ENCODE measurements at places on chromosomes 13 and 19. TPM values are rescaled to one million over a fixed set of nuclear protein-coding genes. Genes with fewer than 3 reads are reported as not detected.
A peak's percentile ranks its signal among the peaks of the same experiment; 100 is the strongest.

The ETV2 gene
- total RNA-seq, result not detected

The EPSTI1 gene
- 1.3 TPM for total RNA-seq

The C19orf81 gene
- total RNA-seq, result 5.7 TPM

The PEAK3 gene
- total RNA-seq, result not detected

The NACC1 gene
- 266 TPM for total RNA-seq

The NKPD1 gene
- 1.1 TPM for total RNA-seq

DNA sequence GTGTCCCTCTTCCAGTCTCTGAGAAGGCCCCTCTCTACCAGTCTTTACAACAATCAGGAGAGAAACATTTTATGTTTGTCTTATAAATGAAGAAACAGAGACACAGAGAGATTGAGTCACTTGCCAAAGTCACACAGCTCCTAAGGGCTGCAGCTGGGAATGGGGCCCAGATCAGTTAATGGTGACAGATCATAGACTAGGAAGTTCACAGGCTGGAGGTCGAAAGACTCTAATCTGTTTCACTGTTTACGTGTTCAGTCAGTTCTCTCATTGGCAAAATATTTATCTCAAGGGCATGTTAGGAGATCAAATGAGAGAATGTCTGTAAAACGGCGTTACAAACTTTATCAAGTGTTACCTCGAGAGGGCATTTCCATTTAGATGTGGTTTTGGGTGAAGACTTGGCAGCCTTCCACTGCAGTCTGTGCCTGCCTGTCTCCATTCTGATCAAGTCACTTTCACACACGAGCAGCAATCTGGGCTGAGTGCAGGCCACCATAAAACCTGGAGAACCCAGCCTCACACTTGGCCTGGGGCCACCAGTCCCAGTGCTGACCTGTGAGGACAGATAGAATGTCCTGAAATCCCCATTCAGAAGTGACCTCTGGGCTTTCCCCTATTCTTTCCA lies 65.1 kb downstream of the SIAH3 start:
- DNase-seq, result no peak
- no peaks in the 10 kb centered on the region for H3K4me1 ChIP-seq
- no peaks in the 10 kb centered on the region for H3K36me3 ChIP-seq
- H3K27ac ChIP-seq, result no peak overlapping the region
- H3K4me3 ChIP-seq, result no peak overlapping the region

DNA sequence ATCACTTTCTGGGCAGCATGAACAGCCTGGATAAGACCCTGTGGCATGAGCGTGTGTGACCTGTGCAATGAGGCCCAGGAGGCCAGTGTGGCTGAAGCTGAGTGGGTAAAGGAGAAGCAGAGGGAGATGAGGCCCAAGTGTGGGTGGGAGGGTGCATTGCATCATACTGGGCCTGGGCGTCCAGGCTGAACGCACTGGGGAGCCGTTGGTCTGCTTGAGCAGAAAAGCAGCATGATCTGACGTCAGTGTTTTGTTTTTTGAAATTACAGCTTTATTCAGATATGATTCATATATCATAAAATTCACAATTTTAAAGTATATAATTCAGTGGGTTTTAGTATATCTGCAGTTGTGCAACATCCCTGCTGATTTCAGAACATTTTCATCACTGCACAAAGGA lies 409.7 kb downstream of the HS6ST3 start:
- no peaks in the 10 kb centered on the region for H3K4me1 ChIP-seq
- H3K27ac ChIP-seq, result no peak overlapping the region
- H3K27me3 ChIP-seq, result no peaks in the 10 kb centered on the region
- no peaks in the 10 kb centered on the region for H3K36me3 ChIP-seq
- no peak overlapping the region for H3K4me3 ChIP-seq

DNA sequence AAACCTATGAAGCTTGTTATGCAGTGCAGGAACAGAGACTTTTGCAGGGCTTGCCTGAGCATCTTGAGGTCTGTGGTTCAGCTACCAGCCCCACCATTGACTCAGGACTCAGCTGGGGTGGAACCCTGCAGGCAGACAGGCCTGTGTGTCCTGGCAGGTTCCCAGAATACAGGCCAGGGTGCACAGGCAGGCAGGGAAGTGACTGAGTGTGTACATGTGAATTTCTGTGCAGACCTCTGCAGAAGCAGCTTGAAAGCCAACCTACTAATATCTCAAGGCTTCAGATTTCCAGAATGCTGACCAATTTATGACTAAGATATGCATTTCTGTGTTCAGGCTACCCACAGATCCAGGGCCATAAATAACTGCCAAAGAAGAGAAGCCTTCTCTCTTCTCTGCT lies 254.4 kb downstream of the DLEU7 start:
- H3K4me1 ChIP-seq, result peaks cover 27% of the 10 kb centered on the region
- H3K27me3 ChIP-seq, result no peaks in the 10 kb centered on the region
- DNase-seq, result peak; percentile 61
- no peak overlapping the region for H3K4me3 ChIP-seq
- H3K27ac ChIP-seq, result peak overlapping the region; percentile 64

- no peaks in the 10 kb centered on the region for H3K27me3 ChIP-seq
- H3K4me1 ChIP-seq, result no peaks in the 10 kb centered on the region
- H3K4me3 ChIP-seq, result no peak overlapping the region
These were observed 2.1 kb upstream of the RSPH6A start for GRCh38 chr19:45817010-45817724.

- no peak for DNase-seq
- H3K4me3 ChIP-seq, result no peak overlapping the region
- H3K27ac ChIP-seq, result no peak overlapping the region
- no peaks in the 10 kb centered on the region for H3K27me3 ChIP-seq
These were observed 49.9 kb downstream of the DNAJC3 start for GRCh38 chr13:95726876-95727275.

GRCh38 chr19:18898081-18898606 lies 2.2 kb upstream of the CERS1 start:
- H3K4me1 ChIP-seq, result no peaks in the 10 kb centered on the region
- peaks cover 14% of the 10 kb centered on the region for H3K27me3 ChIP-seq
- no peak overlapping the region for H3K27ac ChIP-seq
- H3K36me3 ChIP-seq, result peaks cover 7% of the 10 kb centered on the region
- H3K4me3 ChIP-seq, result no peak overlapping the region
- no peak for DNase-seq

DNA sequence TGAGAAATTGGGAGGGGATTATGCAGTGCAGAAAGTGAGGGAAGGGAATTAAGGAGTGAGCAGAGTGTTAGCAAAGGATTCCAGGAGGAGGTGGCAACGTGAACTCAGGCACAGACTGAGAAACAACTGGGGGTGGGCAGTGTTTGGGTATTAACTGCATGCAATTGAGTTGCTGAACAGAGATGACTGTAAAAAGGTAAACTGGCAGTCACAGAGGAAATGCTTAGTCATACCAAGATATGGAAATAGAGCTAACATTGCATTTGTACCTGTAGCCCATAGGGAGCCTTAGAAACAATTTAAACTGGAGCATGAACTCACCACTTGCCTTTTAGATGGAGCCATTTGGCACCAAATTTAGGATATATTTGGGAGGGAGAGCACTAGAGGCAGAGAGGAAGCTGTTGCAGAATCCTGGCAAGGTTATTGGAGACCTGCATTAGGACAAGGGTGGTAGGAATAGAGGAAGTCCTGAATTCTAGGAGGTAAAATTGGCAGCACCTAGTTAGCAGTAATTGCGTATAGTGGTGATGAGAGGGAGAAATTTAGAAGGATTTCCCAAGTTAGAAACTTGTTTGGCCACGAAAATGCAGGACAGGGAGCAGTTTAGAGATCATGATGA lies 100.6 kb upstream of the FRY start:
- H3K36me3 ChIP-seq, result no peaks in the 10 kb centered on the region
- H3K27ac ChIP-seq, result peak overlapping the region; percentile 11
- no peaks in the 10 kb centered on the region for H3K27me3 ChIP-seq
- H3K4me1 ChIP-seq, result peaks cover 23% of the 10 kb centered on the region
- no peak overlapping the region for H3K4me3 ChIP-seq

All from PC-3 (cell line).